ENCODE measurements at places on chromosomes 7 and 10. TPM values are rescaled to one million over a fixed set of nuclear protein-coding genes. Genes with fewer than 3 reads are reported as not detected.

The EN2 gene
- polyA plus RNA-seq: 0.05 TPM

The TMEM213 gene
- not detected for polyA plus RNA-seq

The PIK3AP1 gene
- polyA plus RNA-seq: 9.4 TPM

The EEPD1 gene
- polyA plus RNA-seq: 9.3 TPM

The SLC39A12 gene
- 0.15 TPM for polyA plus RNA-seq

The TRPV5 gene
- polyA plus RNA-seq: 0.05 TPM

The AMZ1 gene
- polyA plus RNA-seq: not detected

The KAZALD1 gene
- 9.2 TPM for polyA plus RNA-seq

The AGAP9 gene
- 3.4 TPM for polyA plus RNA-seq

The DYNC1I1 gene
- 4.8 TPM for polyA plus RNA-seq

The MBL2 gene
- not detected for polyA plus RNA-seq

The COL13A1 gene
- polyA plus RNA-seq: 0.79 TPM

The WDFY4 gene
- 2.1 TPM for polyA plus RNA-seq

The CDH23 gene
- polyA plus RNA-seq: 21.1 TPM

The LIPA gene
- 34.5 TPM for polyA plus RNA-seq

The SCRN1 gene
- polyA plus RNA-seq: 14.7 TPM
